Activated effector memory CD4-positive, alpha-beta T cell treated with Interleukin-2 at 50 U/mL for 16 hours (primary cell): ENCODE measurements at places on chromosomes 5 and 9.

DNA sequence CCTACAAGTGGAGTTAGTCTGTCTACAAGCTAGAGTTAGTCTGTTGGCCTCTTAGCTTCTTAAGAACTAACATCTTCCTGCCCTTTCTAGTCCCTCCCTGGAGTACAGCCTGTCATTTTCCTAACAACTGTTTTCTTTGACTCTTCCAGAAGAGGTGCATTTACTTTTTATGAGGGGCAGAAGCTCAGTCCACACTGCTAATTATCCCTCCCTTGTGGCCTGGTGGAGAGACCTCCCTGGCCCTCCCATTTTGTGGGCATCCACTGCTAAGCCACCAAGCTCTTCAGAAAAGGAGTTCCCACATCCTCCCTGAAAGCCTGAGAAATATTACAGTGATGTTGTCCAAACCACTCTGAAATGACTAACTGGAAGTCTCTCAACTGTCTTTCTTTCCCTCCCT is 8.0 kb downstream of the MAP1B start:
- no peak for DNase-seq

- DNase-seq: no peak
Observed at GRCh38 chr5:60810438-60811085, 33.5 kb downstream of the ELOVL7 start.

DNA sequence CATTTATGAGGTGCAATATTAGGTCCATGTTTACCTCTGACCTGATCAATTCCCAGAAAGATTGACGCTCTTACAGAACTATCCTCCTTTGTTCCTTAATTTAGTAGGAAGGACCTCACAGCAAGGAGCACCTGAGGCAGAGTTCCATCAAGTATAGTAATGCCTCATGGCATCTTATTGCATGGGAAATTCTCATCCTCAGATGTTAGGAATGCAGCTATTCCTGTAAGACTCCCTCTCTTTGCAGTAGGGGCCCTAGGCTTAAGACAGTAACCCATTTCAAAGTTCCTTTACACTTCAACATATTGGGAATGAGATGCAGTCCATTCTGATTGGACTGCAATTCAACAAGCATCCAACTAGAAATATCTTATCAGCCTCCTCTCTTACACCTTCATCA is 69.8 kb downstream of the SLCO4C1 start:
- DNase-seq: no peak

DNA sequence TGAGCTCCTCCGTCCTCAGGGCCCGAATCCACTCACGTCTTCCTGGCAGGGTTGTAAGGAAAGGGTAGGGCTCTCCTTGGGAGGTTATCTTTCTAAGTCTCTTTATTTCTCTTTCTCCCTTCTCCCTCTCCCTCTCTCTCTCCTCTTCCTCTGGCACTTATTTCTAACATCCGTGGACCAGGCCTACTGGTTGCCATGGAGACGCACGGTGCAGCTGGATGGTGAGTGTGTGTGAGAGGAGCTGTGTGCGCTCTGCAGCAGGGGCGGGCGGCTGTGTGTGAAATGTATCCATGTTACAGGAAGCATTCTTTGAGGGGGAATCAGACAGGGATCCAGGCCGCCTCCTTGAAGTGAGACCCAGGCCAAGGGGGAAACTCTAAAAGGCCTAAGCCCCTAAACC is 32.2 kb downstream of the PCDH1 start:
- DNase-seq: no peak

GRCh38 chr5:95347506-95348120 is 43.6 kb upstream of the FAM81B start:
- no peak for DNase-seq

- no peak for DNase-seq
Observed at GRCh38 chr5:134240421-134240962, 14.6 kb upstream of the PPP2CA start.

DNA sequence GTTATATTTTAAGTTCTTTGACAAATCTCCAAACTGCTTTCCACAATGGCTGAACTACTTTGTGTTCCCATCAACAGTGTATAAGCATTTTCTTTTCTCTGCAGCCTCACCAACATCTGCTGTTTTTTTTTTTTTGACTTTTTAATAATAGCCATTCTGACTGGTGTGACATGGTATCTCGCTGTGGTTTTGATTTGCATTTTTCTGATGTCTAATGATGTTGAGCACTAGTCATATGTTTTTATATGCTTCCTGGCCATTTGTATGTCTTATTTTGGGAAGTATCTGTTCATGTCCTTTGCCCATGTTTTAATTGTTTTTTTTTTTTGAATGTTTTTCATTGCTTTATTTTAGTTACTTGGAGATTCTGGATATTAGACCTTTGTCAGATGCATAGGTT is 196.6 kb downstream of the PLK2 start:
- DNase-seq: no peak

- DNase-seq: no peak
Observed at GRCh38 chr9:89770531-89771174, 165.8 kb downstream of the GADD45G start.

DNA sequence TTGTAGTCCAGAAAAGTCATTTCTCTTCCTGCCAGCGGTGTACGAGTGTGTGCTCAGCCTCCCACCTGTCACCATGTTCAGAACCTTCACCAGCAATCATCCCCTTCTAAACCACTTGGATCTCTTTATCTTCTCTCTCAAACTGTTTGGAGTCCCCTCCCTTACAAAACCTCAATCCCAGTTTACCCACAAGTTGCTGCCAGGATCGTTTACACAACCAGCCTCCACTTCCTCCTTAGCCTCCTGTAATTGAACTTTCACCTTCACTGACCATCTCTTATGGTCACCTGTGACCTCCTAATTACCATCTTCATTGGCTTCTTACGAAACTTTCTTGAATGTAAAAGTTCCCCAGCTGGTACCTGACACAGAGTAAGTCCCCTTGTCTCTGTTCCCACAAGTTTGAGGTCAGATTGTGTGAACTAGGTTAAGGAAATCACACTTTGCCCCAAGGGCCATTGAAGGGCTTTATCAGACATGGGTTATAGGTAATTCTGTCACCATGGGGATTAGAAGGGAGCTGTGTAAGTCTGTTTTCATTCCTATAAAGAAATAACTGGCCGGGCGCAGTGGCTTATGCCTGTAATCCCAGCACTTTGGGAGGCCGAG is 20.0 kb downstream of the RNF44 start:
- no peak for DNase-seq

- no peak for DNase-seq
Observed at GRCh38 chr9:249025-249424, 34.4 kb downstream of the DOCK8 start.

DNA sequence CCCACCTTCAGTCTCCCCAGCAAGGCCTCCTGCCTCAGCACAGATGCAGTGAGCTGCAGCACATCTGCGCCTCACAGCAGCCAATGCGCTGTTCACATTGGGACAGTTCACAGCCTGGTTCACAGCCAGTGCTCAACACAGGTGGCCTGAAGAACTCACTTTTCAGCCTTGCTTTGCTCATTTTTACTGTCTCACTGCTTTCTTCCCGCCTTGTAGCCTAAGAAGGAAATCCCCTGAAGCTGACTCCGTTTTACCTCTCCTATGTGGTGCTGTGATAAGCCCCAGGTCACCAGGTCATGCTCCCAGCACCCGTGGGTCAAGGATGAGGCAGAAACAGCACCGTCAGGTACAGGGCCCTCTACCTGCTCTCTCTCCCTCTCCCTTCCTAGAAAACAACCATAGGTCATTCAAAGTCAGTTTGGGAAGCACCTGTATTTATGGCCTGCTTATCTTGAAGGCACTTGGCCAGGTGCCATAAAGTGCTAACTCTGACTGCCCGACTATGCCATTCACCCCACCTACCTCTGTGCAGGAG is 1.1 kb downstream of the GCNT4 start:
- DNase-seq: no peak

- DNase-seq: no peak
Observed at GRCh38 chr9:127562841-127563401, 49.2 kb upstream of the STXBP1 start.

DNA sequence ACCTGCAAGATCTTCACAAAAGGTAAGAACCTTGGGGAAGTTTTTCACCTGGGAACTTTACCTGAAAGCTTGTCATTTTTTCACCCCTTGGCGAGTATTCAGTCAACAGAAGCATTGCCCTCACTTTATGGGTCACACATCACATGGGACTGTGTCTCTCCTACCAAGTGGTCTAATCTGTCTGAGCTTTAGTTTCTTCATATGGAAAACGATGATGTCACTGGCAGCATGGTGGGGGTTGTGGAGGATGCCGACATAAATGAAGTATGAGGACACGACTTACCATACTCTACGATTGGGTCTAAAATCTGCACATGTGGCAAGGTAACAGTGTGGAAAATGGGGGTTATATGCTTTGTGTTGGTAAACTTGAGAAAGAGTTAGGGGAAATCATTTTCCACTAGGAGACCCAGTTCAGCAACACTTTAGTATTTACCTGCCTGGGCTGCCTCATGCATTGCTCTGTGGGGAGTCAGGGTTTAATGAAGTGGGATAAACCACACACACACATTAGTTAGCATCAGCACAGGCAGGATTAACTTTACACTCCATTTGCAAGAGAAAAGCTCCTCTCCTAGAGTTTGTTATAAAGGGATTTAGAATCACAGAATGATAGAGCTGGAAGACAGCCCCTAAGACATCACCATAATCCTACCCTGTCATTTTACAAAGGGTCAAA is 19.8 kb upstream of the PAX5 start:
- no peak for DNase-seq

DNA sequence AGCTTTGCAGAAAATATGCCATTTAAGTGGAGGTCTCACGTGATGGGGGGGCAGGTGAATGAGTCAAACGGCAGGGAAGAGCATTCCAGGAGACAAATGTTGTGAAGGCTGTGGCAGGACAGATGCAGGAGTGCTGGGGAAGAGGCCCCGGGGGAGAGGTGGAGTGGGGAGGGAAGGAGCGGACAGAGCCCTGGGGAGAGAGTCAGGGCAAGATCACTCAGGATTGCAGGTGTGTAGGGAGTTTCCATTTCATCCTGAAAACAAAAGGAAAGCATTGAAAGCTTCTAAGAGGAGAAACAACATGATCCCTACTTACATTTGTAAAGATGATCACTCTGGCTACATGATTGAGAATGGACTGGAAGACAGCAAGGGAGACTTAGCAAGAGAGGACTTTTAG is 323.3 kb downstream of the ASTN2 start:
- no peak for DNase-seq

- no peak for DNase-seq
Observed at GRCh38 chr9:134811673-134812342, 68.8 kb upstream of the FCN2 start.

DNA sequence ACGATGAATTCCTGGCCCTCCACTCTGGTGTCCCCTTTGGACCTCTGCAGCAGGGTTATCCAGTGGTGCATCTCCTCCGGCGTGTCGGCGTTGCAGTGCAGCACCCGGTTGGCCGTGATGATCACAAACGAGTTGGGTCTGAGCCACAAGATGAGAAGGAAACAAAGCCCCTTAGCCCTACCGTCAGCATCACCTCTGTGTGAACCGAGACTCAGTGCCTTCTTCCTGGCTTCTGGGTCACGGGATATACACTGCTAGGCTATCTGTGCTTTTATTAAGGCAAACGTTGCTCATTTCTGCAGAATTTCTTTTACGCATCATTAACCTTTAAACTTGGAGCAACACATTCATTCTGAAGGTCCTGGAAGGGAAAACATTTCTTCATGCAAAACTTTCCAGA is 65.1 kb upstream of the RETREG1 start:
- DNase-seq: no peak

DNA sequence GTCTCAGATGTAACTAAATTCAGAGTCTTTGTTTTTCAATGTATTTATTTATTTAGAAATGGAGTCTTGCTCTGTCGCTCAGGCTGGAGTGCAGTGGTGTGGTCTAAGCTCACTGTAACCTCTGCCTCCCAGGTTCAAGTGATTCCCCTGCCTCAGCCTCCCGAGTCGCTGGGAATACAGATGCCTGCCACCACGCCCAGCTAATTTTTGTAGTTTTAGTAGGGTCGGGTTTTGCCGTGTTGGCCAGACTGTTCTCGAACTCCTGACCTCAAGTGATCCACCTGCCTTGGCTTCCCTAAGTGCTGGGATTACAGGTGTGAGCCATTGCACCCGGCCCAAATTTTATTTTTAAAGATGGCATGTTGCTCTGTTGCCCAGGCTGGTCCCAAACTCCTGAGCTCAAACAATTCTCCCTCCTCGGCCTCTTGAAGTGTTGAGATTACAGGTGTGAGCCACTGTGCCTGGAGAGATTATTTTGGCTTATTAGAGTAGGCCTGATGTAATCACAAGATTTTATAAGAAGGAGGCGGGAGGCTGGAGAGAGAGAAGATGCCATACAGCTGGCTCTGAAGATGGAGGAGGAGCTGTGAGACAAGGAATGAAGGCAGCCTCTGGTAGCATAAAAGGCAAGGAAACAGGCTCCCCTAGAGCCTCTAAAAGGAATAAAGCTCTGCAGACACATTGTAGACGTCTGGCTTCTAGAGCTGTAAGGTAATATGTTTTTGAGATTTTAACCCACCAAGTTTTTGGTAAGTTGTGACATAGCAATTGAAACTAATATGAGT is 12.9 kb upstream of the KLF9 start:
- DNase-seq: no peak

- no peak for DNase-seq
Observed at GRCh38 chr5:67047160-67047559, 149.4 kb downstream of the CD180 start.

DNA sequence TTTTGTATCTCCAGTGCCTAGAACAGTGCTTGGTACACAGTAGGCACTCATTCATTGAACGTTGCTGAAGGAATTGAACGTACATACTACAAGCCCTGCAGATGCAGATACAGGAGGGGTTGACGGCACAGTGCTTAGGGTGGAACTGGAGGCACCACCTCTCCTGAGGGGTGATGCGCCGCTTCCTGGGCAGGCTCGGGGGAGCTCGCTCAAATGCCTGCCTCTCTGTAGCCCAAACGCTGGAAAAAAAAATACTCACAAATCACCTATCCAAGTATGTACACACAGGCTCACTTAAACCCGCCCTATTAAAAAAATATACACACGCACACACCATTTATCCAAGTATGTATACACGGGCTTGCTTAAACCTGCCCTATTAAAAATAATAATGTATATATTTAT is 536 bp upstream of the COMMD10 start:
- DNase-seq: peak; percentile 16

GRCh38 chr9:71895955-71896354 is 15.0 kb downstream of the ABHD17B start:
- no peak for DNase-seq

DNA sequence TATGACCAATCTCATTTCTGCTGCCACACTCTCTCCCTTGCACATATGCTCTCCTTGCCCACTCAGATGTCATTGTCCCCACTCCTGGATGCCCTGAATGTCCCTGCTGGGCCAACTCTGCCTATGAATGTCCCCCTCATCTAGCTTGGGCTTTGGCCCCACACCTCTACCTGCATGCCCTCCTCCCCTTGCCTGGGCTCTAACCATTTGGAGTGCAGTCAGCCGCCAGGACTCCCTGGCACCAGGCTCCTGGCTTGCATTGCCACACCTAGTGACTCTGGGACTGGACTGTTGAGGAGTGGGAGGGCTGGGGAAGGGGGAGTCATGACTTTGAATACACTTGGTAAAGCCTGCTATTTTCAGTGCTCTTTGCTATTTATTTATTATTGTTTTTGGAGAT is 41.6 kb upstream of the POMT1 start:
- no peak for DNase-seq

GRCh38 chr5:40654377-40654991 is 25.2 kb upstream of the PTGER4 start:
- DNase-seq: no peak

- DNase-seq: no peak
Observed at GRCh38 chr5:127133071-127133470, 59.8 kb upstream of the C5orf63 start.

- DNase-seq: no peak
Observed at GRCh38 chr5:179967489-179967888, 59.8 kb upstream of the TBC1D9B start.

- no peak for DNase-seq
Observed at GRCh38 chr9:99398241-99398640, 176.2 kb downstream of the SEC61B start.

GRCh38 chr5:27216367-27216950 is 178.1 kb upstream of the CDH9 start:
- DNase-seq: no peak
